ENCODE measurements at places on chromosomes 1 and 21.

- DNase-seq: no peak
Measured at GRCh38 chr1:8985915-8986813, 40.1 kb downstream of the SLC2A7 start.

DNA sequence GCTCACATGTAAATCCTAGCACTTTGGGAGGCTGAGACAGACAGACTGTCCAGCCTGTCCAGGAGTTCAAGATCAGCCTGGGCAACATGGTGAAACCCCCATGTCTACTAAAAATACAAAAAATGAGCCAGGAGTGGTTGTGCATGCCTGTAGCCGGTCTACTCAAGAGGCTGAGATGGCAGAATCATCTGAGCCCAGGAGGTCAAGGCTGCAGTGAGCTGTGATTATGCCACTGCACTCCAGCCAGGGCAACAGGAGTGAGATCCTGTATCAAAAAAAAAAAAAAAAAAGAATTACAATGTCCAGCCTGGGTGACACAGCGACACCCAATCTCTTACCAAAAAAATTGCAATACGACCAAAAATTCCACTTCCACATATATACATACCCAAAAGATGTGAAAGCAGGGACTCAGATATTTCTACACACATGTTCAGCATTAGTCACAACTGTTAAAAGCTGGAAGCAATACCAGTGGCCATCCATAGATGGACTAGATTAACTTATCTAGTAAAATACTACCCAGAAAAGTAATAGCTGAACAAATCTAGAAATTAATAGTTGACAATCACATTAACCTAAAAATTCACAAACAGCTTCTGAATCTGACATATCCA lies 49.2 kb downstream of the ASH1L start:
- no peak for DNase-seq

- DNase-seq: no peak
Measured at GRCh38 chr1:198387587-198387986, 152.9 kb downstream of the ATP6V1G3 start.

DNA sequence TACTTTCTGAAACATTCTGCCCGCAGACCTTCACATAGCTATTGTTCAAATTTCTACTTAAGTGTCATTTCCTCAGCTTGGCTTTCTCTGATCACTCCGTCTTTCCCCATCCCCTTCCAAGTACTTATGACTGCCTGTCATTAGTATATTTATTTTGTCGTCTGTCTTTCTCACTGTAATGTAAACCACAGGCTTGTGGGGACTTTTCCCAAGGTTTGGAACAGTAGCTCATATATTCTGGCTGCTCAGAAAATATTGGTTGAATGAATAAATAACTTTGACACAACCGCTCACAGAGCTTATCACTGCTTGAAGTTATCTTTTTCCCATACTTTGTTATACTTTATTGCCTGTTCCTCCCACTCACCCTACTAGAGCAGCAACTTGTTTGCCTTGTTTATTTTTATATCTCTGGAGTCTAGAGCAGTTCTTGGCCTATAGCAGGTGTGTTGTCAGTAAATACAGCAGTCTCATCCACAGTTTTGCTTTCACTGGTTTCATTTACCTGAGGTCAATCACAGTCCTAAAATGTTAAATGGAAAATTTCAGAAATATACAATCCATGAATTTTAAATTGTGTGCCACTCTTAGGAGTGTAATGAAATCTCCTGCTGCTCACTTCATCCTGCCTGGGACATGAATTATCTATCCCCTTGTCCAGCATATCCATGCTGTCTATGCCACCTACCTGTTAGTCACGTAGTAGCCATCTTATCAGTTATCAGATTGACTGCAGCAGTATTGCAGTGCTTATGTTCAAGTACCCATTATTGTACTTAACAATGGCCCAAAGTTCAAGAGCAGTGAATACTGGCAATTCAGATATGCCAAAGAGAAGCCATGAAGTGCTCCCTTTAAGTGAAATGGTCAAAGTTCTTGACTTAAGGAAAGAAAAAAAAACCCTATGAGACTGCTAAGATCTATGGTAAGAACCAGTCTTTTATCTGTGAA lies 2.4 kb upstream of the CNIH4 start:
- DNase-seq: no peak

DNA sequence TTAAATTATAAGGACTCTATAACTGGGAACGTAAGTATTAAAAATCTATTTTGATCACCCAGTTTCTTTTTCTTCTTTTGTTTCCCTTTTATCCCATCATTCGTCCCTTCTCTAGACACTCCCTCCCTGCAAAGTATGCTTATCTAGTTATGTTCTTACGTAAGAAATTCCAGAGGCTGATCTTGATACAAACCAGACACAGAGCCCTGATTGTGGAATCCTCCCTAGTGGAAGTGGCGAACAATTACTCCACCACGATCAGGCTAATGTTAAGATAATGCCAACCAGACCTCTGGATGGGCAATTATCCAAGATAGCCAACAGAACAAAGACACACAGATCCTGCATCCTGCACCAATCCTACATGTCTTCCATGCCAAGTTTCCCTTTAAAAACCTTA lies 1557.4 kb downstream of the PLA2G4A start:
- no peak for DNase-seq
